ENCODE measurements at places on chromosomes 12 and 14.
A peak's percentile ranks its signal among the peaks of the same experiment; 100 is the strongest.

DNA sequence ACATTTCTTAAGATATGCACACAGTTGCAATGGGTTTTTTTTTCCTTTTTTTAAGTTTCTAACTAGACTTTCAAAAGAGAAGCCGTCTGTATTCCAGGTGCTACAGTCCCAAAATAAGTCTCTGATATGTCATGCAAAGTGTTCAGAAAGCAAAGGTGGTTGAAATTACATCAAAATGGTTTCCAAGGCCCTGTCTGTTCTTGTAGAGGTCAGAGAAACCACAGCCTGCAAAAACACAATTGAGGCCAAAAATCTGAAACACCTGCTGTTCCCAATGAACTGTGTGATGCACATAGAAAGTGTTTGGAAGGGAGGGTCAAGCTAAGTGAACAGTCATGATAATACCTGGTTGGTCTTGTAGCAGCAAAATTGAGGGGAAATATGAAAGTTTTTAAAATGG is 91.0 kb downstream of the VRK1 start:
- no peak for DNase-seq

DNA sequence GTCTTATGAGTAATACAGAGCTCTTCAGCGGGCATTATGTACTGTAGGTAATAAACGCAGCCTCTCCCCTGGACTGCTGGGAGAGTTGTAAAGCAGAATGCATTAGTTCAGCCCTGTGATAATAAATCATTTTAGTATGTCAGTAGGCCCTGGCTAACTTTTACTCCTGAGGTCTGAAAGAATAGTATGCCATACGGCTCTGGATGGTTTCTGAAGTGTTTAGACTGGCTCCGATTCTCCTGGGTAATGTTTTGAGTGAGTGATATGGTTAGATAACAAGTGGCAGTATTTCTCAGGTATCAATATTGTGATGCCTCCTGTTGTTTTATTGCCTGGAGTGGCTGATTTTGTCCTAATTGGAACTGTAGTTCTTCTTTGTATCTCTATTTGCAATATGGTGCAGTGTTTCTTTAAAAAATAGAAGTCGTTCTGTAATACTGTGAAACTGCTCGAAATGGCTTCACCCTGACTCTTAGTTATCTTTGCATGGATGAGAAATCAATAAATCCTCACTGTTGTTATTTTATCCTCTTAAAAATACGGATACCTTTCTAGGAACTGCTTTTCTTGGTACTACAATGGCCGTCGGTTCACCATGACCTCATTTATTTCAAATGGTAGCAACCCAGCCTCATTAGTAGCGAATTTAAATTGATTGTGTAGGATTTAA is 100.2 kb downstream of the PDZRN4 start:
- DNase-seq: no peak

DNA sequence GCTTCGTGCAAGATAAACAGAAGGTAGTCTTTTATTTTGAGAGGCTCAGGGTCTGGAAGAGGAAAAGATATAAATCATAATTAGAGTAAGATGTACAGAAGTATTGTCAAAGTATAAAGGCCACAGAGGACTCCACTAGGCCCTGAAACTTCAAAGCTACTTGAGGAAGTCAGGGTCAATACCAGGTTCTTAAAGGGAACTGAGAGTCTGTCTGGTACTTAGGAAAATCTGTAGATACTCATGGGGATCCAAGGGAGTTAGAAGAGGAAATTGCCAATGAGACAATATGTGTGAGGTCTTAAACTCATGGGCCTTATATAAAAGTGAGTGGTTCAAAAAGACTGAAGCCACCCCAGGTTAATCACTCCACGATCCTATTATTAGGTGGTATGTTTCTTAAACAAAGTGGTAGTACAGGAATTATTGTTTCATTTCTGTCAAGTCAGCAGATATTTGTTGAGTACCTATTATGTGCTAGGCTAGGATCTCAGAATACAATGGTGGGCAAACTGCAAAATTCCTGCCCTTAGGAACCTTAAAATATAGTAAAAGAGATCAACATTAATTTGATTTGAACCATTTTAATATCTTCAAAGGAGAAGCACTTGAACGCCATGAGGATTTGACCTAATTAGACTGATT is 314.6 kb downstream of the ADAMTS20 start:
- no peak for DNase-seq

DNA sequence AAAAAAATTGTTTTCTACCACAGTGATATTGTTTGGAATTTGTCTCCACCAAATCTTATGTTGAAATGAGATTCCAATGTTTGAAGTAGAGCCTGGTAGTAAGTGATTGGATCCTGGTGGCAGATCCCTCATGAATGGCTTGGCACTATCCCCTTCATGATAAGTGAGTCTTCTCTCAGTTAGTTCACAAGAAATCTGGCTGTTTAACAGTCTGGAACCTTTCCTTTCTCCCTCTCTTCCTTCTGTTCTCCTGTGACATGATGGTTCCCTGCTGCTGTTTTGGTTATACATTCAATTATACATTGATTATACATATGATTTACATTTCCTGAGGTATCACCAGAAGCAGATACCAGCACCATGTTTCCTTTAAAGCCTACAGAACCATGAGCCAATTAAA is 442.2 kb downstream of the SLC6A15 start:
- DNase-seq: no peak

GRCh38 chr12:72075401-72075800 is 136.8 kb downstream of the TPH2 start:
- peak; percentile 4 for DNase-seq

- DNase-seq: no peak
Observed at GRCh38 chr12:121570467-121571283, 10.1 kb downstream of the KDM2B start.

DNA sequence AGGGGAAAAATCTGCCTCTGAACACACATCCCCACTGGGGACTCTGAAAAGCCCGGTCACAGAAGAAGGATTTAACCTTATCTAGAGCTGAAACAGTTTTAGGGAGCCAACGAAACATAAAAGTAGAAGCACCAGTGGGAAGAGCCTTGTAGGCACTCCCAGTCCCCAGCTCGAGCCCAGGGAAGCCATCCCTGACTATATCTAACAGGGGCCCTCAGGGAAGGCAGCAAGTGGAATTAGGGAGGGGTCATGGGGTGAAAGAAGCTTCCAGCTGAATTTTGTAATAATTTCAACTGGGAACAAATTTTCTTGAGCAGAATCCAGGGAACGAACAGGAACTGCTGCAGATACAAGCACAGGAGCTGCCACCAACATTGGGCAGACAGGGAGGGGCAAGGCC is 127.8 kb downstream of the BMP4 start:
- DNase-seq: no peak

- DNase-seq: no peak
Observed at GRCh38 chr12:83841620-83842019, 1071.0 kb downstream of the SLC6A15 start.

DNA sequence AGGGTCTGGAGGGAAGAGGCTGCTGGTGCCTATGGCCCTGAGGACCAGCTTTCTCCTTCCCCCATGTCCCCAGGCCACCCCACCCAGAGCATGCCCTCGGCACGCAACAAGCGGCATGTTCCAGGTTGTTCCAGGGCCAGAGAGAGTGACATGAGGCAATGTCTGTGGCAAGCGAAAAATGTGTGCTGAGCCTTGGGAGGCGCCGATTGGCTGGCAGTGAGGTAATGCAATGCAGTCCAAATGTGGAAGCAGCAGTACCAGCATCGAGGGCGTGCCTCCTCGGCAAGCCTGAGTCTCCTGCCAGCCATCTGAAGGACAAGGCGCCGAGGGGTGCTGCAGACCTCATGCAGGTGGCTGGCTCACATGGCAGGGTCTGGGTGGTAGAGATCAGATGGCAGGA is 423.8 kb downstream of the NRXN3 start:
- no peak for DNase-seq

DNA sequence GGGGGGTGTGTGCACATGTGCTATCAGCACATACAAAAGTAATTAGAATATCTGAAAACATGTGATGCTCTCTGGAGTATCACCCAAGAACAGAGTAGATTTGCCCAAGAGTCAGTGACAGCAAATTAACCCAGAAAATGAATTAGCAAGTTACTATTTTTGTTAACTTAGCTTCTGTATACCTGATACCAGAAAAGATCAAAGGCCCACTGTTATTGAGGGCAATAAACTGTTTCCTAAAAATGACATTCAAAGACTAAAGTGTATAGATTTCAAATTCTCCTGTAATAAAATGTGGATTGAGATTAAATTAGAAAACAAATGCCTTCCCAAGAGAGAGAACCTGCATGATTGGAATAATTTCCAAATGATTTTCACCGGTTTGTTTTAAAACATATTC is 184.7 kb downstream of the MED13L start:
- DNase-seq: no peak

- no peak for DNase-seq
Observed at GRCh38 chr12:67735868-67736267, 87.3 kb downstream of the DYRK2 start.

DNA sequence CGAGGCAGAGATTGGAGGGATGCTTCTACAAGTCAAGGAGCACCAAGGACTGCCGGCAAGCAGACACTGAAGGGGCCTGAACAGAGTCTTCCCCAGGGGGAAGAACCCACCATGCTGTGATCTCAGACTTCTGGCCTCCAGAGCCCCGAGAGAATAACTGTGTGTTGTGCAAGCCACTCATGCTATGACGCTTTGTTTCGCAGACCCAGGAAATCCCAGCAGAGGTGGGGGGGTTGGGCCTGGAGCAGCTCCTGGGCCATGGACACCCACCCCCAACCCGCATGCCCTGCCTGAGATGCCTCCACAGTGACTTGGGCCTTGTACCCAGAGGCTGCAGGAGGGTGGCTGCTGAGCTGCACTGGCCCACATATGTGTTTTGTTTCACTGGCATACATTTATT is 31.2 kb downstream of the ARL6IP4 start:
- DNase-seq: no peak

GRCh38 chr14:91311284-91311662 is 66.8 kb upstream of the GPR68 start:
- DNase-seq: no peak

GRCh38 chr12:115227137-115227615 is 543.2 kb upstream of the TBX3 start:
- DNase-seq: no peak

- DNase-seq: peak; percentile 50
Observed at GRCh38 chr12:52004042-52004648, 2.6 kb upstream of the TAMALIN start.

DNA sequence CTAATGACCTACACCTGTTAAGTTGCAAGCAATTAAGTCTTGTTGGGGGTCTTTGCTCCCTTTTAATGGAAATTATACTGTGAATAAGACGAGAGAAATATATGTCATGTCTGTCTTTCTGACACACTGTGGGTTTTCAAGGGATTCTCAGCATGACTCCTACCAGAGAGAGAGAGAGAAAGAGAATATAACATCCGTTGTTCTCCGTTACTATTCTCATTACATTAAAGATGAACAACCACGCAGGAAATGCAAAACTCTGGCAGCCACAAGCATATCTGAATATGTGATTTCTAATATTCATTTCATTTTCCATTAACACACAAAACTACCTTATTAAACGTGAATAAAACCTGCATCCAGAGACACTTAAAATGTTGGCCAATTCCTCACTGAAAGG is 67.3 kb upstream of the EGLN3 start:
- DNase-seq: no peak

- DNase-seq: no peak
Observed at GRCh38 chr14:76950055-76951020, 78.2 kb downstream of the IRF2BPL start.

DNA sequence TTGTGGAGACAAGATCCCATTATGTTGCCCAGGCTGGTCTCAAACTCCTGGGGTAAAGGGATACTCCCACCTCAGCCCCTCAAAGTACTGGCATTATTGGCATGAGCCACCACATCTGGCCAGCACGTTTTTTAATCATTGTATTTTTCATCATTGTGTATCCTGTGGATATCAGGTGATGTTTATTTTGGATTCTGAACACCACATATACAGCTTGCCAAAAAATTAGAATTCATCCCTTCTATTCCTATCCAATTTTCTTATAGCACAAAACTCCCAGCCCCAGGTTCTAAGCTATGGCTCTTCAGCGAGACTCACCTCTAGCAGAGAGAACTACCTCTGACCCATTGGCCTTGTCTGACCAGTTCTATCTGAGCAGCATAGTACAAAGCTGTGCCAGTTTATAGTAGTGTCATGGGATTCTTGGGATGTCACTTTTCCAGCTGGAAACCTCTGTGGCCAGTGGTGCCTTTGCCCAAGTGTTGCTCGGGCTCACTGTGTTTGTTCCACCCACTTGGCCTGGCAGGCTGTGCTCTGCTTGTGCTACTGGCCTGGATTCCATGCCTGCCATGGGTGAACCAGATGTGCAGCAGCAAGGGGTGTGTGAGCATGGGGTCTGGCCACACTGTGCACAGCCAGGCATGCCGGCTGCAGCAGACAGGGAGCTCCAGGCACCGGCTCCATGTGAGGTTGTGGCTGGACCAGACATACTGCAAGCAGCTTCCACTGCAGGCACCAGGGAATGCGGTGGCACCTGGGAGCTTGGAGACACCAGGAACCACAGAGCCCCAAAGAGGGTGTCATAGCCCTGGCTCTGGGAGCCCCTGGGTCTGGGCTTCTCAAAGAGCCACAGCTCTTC is 37.2 kb downstream of the TIMELESS start:
- no peak for DNase-seq
